HEK293T (cell line): ENCODE measurements at places on chromosomes 12 and 14.
A peak's percentile ranks its signal among the peaks of the same experiment; 100 is the strongest.

DNA sequence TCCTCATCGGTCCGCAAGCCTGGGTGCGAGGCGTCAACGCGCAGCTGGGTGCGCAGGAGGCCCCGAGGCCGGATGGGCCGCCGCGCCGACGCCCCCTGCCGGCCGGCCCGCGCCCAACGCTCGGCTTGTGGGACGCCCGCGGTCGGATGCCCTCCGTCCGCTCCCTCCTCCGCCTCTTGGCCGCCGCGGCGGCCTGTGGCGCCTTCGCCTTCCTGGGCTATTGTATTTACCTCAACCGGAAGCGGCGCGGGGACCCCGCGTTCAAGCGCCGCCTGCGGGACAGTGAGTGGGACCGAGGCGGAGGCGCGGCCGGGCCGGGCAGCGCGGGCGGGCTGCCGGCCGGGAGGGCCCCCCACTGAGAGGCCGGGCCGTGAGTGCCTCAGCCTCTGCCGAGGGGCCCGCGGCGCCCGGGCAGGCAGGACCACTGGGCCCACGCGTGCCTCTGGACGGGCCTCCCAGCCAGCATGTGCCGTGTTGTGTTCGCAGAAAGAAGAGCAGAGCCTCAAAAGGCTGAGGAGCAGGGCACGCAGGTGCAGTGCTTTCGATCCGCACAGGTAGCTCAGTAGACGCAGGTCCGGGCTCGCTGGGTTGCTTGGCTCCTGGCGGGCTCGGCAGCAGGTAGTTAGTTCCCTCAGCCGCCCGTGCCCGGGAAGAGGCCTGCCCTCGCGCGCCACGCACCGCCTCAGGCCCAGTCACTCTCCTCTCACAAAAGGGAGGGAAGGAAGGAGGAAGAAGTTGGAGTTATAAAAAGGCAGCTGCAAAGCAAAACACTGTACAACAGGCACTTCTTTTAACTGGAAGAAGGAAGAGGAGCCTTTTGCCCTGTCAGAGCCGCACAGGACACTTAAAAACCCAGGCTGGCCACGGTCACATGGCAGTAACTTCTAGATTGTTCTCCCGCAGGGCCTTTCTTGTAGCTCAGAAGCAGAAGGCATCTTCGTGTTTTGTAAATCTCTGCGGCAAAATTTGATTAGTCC is at the start of gene TOMM20L:
Gene TOMM20L (plus strand): TSS at position 119 of the 977 bp plus-strand sequence. CDS start 28 bp downstream, at position 147.
- peak; percentile 89 for DNase-seq

- DNase-seq, result peak; percentile 71
Measured at GRCh38 chr14:105168979-105169507, 467 bp upstream of the JAG2 start.

DNA sequence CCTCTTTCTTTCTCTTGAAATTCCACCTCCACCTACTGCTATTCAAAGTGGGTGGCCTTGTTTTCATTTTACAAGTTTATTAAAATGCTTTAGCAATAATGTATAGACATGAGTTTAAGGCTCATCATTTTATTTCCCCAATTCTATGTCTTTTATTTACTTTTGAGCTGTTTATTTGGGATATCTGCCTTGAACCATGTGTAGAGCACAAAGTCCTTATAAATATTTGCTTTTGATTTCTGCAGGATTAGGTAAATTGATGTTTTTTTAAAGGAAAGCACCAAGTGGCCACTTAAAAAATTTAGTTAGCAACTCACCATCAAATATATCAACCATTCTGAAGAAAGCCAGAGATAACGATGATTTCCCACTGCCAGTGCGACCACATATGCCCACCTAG is 39.8 kb upstream of the KCNJ8 start:
- no peak for DNase-seq

DNA sequence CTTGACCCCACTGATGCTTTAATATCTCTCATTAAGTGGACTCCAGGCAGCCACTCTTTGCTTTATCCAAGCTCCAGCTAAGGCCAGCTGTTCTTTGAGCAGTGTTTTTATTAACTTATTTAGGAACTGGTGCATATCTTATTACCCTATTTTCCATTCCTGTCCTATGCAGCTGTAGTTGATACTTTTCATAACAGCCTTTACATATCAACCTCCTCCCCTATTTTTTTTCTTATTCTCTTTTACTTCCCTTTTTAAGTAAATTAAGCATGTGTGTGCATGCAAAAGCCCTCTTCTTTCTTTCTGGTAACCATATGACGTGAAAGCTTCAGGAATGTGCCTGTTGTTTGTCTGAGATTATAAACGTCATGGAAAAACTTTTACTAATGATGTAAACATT is 121.2 kb downstream of the PTPRQ start:
- no peak for DNase-seq

- no peak for DNase-seq
Measured at GRCh38 chr12:90076851-90077319, 368.2 kb upstream of the ATP2B1 start.
